Articular chondrocyte of knee joint (primary cell): ENCODE measurements at places on chromosomes 12 and 14. TPM values are rescaled to one million over a fixed set of nuclear protein-coding genes. Genes with fewer than 3 reads are reported as not detected.

GPX2 gene
- not detected in 2 replicates for total RNA-seq

FGF23 gene
- total RNA-seq, result not detected in 2 replicates

FAM181A gene
- not detected in 2 replicates for total RNA-seq

IFNG-AS1 gene
- total RNA-seq, result 0.65 and 0.86 TPM in 2 replicates
